ENCODE measurements at places on chromosomes 2 and 18.

GRCh38 chr2:58046335-58046584 lies 346 bp upstream of the VRK2 start:
- no peak for DNase-seq

DNA sequence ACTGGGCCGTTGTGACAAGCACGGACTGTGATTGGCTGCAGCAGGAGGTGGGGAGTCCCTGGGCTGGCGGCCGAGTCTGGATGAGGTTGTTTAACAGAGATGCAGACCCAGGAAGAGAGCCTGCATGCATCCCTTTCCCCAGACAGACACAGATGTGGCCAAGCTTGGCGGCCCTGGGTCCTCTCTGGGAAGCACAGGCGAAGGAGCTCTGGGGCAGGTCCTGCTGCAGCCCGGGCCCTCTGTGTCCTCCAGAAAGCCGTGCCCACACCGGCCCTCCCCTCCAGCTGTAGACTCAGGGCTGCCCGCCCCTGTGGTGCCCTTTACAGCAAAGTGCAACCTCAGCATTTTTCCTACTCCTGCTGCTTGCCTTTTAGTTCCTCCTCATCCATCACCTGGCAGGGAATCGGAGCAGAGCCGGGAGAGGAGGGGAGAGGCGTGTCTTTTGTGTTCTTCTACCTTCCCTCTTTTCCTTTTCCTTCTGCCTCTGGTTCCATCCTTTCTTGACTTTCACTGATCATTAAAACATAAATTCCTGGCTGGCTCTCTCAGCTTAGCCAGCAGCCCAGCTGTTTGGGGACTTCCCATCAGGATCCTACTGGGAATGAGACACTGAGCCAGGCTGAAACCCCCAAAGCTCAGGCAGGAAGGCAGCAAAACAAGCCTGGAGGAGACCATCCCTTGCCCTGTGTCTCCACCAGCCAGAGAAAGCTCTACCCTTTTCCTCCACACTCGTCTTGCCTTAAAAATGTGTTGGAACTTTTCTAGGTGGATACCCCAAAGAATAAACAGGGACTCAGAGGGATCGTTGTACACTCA lies 75.0 kb downstream of the CTIF start:
- no peak for DNase-seq

DNA sequence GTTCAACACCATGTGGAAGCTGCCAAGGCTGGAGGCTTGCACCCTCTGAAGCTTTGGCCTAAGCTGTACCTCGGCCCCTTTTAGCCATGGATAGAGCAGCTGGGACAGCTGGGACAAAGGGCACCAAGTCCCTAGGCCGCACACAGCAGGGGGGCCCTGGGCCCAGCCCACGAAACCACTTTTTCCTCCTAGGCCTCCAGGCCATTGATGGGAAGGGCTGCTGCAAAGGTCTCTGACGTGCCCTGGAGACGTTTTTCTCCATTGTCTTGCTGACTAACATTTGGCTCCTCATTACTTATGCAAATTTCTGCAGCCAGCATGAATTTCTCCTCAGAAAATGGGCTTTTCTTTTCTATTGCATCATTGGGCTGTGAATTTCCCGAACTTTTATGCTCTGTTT lies 13.7 kb downstream of the RAPGEF4 start:
- no peak for DNase-seq

DNA sequence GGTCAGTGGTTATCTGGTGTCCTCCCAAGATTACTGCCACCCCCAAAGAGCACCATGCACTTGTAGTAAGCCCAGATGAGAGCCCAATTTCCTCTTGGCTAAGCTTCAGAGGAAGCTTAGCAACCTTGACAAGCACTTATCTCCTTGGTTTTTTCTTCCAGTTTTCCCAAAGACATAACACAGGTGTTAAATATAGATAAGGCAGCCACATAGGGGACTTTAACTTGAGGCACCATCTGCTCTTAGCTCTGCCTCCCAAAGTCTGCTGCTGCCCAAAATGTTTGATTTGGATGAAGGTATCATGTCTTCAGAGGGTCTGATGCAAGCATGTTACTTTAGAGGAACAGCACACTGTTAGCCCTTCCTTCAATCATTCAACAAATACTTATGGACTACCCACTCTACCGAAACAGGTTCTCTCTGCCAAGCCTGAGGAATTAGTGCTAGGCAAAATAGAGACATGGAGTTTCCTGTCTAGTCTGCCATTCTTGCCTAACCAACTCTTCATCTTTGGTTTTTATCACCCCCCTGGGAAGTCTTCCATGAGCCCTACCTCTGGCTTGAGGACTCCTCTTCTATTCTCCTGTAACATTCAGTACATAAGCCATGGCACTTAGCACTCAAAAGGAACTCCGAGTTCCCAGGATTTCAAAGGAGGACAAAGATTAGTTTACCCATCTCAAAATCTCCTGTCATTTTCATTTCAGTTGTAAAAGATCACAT lies 73.7 kb downstream of the SP3 start:
- no peak for DNase-seq

GRCh38 chr2:152298754-152299153 lies 36.2 kb upstream of the FMNL2 start:
- DNase-seq, result no peak

GRCh38 chr18:25614168-25614567 lies 262.2 kb upstream of the ZNF521 start:
- DNase-seq, result no peak

- no peak for DNase-seq
These were observed 1.7 kb upstream of the HOXD12 start for GRCh38 chr2:176097820-176098365.

Data from CD4-positive, alpha-beta T cell treated with Interleukin-12 subunit alpha and Interleukin-12 subunit beta, for 1 hour (primary cell).